ENCODE measurements at places on chromosomes 16 and 17.

DNA sequence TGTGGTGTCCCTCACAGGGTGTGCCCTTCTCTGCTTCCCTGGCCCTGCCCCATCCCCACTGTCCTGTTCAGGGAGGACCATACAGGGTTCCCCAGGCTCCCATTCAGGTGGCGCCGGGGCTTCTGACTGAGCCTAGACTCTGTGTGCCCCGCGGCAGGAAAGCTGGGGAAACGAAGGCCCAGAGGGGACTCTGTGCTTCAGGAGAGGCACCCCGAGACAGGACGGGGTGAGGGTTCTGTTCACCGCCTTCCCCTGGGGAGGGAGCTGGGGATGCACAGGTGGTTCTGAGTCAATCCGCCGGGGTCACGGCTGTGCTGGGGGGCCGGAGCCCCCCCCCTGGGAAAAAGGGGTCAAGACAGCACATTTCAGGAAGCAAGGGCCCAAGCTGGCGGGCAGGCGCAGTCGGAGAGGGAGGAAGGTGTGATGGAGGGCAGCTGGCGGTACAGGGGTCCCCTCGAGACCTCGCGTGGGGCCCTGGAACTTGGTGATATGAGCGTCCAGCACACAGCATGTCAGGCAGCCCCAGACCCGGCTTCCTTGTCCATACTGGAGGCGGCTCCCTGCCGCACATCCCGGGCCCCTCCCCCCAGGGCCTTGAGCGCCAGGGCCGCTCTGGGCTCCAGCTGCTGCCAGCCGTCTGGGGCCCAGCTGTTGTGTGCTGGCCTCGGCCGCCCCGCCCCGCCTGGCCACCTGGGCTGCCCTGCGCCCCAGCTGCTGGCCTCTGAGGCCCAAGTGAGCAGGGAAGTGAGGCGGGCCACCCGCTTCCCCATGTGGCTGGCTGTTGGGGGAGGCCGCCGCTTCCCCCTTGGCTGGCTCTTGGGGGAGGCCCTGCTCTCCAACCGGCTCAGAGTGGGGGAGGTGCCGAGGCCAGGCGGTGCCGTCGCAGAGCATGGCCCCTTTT lies 5.6 kb upstream of the NOTUM start:
- DNase-seq, result no peak

DNA sequence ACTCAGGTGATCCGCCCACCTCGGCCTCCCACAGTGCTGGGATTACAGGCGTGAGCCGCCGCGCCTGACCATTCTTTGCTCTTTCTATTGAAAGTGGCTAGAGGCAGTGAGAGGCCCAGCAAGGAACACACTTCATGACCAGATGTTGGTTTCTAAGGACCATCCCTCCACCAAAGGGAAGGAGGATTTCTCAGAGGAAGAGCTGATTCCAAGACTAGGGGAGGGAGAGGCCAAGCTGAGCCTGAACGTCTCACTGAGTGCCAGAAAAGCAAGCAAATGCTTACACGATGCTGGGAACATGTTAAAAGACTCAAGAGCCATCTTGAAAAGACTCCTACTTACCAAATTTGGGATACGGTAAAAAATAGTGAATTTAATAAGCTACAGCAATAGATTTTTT lies 79.2 kb downstream of the MRM3 start:
- DNase-seq, result no peak

- DNase-seq, result no peak
These were observed 41.1 kb downstream of the ZCCHC14 start for GRCh38 chr16:87451563-87452210.

DNA sequence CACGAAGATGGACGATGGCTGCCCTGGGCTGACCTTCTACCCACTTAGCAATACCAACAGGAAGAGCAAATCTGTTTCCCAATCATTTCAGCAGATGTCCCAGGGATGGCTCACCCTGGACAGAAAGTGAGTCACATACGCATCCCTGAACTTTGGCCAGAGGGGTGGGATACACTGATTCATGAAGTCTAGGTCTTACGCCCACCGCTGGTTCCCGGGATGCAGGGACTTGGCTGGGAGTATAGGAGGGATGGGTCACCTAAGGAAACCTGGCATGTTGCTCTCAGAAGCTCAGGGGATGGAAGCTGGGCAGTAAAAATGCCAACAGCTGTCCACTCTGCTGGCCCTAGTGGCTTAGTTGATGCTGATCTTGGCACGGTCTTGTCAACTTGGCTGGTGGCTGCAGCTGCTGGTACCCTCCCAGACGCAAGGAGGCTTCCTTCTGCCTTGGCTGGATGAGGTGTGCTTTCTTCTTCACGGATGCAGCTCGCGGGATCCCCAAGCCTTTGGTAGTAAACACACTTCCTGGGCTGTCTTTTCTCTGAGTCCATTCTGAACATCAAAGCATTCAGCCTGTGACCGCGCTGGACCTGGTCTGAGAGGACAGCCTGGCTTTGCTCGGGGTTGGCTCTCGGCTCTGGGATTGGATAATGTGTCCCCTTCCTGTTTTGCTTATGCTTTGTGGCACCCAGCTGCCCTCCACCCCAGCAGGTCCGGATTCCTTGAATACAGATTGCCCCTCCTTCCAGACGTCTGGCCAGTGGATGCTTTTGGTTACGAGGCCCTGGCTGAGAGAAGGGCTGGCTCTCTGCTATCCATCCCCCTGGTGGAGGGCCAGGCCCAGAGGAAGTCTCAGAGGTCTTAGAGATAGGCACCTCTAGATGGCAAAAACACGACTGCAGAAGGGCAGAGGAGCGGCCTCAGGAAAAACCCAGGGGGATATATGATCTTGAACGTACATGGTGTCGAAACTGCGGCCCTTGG lies 71.5 kb downstream of the RAP1GAP2 start:
- no peak for DNase-seq

DNA sequence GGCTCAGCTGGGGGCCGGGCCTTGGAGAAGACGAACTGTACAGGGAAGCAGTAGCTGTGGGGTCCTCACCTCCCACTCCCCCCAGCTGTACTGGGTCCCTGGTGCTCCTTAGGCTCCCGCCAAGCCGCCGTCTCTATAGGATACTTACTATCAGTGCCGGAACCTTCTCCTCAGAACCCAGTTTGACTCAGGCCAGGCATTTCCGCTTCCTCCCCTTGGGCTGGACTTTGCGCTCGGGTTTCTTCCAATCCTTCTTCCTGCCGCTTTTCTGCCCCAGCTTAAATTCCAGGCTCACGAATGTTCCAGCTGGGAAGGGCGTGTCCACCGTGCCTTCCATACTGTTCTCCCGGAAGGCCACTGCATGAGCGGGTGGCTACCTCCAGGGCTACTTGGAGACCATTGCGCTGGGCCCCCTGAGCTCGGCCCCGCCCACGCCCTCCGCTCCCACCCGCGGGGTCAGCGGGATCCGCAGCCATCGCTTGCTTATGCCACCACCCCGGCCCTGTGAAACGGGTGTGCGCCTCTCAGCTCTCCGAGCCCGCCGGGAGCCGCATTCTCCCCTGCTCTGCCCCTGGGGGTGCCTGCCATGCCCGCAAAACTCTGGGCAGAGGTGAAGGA lies 1795.9 kb downstream of the TP53TG3F start:
- no peak for DNase-seq

GRCh38 chr16:23278031-23278430 lies 24.1 kb upstream of the SCNN1B start:
- DNase-seq, result no peak

DNA sequence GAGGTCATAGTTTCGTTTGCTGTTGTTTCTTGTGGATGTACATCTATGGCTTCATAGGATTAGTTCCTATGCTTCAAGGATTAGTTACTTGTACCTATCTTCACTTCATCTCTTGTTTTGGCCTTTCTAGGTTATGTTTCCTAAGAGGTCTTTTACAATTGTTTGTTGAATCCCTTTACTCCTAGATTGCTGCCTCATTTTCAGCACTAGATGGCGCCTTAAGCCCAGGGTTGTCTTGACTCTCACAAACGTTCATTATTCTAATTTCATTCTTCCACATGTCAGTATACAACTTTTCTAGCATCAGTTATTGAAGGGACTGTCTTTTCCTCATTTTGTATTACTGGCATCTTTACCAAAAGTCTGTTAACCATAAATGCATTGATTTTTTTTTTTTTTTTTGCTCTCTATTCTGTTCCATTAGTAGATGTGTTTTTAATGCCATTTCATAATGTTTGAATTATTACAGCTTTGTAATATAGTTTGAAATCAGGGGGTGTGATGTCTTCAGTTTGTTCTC lies 45.0 kb upstream of the NACA2 start:
- DNase-seq, result peak; percentile 66

DNA sequence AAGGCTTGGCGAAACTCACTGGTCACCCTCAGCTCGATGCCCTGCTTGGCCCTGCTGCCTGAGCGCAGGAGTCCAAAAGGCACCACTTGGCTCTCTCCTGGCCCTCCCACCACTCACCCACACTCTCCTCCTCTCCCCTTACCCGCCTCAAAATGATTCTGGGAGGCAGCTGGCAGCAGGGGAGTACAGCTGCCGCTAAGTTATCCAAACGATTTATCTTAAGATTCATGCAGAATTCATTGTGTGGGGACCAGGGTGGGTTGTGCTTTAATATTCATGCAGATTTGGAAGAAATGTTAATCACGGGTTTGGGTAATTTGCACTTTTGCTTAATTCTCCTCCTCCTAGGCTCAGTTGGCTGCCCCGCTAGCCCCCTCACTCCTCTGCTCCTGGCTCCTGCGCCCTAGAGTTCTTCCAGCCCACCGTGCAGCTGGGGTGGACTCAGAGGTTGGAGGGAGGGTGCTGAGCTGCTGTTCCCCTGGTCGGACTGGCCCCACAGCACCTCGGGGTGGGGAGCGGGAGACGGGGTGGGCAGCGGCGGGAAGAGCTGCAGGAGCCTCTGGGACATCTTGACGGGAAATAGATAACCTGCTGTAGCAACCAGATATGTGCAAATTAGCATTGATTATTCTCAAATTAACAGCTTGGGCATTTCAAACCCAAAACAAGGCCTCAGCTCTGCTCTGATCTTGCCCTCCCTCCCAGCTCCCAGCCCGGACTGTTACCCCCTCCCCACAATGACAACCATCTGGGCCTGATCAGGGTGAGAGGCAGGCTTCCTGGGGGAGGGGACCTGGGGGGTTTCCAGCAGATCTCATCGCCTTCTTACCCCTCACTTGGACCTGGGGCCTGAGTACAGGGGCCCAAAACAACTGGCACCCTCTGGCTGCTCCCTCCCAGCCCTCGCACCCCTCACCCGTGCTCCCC lies 122.6 kb upstream of the RPL38 start:
- DNase-seq, result no peak

DNA sequence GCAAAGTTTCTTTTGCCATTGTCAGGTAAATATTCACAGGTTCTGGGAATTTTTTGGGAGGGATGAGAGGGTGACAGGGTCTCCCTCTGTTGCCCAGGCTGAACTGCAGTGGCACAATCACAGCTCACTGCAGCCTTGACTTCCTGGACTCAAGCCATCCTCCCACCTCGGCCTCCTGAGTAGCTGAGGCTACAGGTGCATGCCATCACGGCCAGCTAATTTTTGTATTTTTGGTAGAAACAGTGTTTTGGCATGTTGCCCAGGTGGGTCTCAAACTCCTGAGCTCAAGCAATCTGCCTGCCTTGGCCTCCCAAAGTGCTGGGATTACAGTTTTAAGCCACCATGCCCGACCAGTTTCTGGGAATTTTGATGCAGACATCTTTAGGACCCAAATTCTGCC lies 53.0 kb downstream of the IQCK start:
- DNase-seq, result no peak

- DNase-seq, result no peak
These were observed 263.6 kb upstream of the DYNLRB2 start for GRCh38 chr16:80277182-80277581.

GRCh38 chr17:50146230-50146926 lies 4.1 kb downstream of the PPP1R9B start:
- no peak for DNase-seq

- DNase-seq, result no peak
These were observed 3.6 kb upstream of the WDR81 start for GRCh38 chr17:1720856-1721386.

DNA sequence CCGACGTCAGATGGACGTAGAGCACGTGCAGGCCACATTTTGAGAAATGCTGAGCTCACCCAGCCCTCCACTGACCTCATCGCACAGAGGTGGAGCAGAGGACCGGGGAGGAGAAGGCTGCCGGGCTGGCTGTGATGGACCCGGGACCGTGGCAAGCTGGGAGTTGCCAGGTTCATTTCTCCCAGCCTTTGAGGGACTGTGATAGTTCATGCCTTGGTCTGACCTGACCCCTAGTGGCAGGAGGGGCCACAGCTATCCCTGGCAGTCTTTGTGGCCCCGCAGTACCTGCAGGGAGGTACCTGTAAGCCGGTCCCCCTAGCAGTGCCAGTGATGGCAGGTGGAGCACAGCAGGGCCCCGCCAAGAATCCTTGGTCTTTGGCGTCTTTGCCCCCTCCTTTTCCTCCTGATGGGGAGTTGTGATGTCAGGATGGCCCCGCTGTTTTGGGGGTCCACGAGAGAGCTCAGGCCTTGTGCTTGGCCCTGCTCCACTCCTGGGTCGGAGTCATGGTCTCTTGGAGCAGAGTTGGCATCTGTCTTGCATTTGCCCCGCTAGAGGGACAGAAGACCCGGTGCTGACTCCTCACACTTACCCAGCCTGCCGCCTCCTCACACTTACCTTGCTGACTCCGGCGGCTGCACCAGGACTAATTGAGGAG lies 50.4 kb downstream of the OR1D5 start:
- DNase-seq, result no peak

DNA sequence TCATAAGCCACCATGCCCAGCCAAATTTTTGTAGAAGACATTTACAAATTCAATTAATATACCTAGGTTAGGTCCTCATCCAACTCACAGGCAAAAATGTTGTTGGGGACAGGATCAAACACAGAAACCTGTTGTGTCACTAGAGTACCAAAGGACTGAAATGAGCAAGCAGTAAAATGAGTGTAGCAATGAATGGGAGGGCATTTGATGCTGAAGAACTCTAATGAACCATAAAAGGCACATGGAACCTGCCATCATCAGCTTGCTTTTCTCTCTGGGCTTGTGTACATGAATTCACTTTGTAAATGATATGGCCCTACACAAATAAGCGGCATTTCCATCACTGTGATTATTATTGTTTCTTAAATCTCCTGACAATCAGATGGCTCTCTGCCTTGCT lies 17.8 kb downstream of the USP31 start:
- no peak for DNase-seq

All from KG1 (cell line).